Hematopoietic multipotent progenitor cell (in vitro differentiated cells): ENCODE measurements at places on chromosomes 5 and 9.

GRCh38 chr9:121026260-121026691 lies 23.8 kb downstream of the C5 start:
- no peak for DNase-seq

DNA sequence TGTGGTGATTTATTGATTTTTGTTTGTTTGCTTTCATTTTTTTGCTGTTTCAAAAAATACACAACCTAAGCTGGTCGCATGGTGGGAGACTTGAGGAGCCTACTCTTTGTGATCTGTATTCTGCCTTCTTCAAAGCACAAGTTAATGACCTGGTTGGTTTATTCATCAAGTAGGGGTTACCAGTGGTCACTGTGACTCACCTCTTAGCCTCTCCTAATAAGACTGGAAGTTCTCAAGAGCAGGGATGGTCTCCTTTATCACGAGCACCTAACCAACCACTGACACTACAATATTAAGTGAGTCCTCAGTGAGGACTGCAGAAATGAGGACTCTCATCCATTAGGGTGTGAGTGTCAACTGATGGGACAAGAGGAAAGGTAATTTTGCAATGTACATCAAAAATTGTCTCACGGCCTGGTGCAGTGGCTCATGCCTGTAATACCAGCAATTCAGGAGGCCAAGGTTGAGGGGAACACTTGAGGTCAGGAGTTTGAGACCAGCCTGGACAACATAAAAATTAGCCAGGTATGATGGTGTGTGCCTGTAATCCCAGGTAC lies 13.6 kb upstream of the MTMR12 start:
- DNase-seq, result no peak

DNA sequence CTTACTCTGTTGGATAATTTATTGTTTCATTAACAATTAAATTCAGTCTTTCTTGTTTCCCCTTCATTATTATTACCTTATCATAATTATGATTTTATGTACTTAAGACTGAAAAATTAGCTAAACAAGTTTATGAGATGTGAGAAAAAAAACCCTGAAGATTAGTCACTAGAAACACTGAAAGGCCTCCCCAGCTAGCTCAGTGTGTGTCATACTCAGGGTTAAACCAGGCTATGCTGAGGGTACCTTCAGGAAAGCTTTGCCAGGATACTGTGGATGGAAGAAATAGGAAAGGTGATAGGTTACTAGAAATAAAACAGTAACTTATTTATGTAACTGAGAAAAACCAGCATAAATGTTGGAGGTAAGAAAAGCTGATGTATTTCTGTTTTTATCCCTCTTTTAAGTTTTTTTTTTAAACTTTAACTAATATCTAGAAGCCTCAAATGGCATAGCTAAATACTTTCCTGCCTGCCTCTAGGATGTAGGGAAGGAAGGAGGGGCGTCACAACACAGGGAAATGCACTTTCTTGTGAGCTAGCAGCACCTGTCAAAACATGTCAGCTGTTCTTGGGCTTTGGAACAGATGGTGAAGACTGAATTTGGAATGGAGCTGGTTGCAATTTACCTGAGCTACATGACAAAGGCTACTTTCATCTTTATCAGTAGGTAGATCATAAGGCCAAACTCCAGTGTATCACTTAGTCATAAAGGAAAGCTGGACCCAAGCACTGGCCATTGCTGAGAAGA lies 24.2 kb downstream of the NMRK1 start:
- DNase-seq, result no peak

DNA sequence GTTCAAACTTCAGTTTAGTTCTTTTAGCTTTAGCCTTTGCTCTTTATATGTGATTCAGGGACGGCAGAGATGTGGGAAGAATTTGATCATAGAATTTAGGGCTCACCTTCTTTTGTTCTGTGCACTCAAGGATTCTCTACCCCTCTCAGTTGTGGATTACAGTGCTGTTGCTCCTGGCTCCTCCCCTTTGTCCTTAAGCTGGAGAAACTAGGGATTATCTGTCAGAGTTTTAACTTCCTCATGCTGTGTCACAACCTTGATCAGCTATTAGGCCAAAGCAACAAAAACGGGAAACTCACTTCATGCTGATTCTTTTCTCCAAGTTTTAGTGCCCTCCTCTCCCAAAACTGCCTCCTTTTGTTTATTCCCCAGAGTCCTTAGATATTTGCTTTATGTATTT lies 13.0 kb upstream of the PCDHAC2 start:
- DNase-seq, result no peak

GRCh38 chr5:110463106-110463505 lies 263.4 kb downstream of the TMEM232 start:
- no peak for DNase-seq

DNA sequence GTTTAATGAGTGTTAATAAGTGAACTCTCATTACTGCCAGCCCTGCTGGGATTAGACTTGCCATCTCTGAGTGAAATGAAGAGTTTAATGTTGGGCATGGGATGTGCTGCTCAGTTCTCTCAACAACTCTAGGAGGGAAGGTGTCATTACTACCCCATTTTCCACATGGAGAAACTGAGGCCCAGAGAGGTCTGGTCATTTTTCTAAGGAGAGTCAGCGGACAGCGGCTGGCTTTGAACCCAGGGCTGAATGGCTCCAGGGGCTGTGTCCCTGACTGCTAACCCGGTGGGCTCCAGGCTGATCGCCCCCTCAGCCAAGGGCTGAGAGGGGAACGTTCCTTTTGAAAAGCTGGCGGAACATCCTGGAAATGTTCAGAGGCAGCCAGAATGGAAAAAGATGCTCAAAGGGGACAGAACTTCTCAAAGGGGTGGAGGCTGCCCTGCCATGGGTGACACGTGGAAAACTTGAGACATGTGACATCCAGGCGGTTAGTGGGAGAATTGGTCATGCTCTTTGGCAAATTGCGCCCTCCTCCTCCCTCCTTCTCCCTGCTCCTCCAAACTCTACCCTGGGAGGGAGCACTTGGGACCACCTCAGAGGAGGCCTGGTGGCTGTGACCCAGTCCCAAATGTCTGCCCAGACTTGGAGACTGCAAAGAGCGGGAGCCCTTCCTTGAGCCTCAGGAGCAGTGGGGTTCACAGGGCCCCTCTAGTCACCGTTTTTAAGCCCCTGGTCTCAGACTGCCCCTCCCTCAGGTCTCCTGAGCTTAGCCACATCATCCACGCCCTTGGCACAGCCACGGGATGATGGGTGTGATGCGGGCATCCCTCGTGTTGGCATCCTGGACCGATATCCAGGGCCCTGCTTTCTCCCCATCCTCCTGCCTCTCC lies 28.7 kb downstream of the DNM1 start:
- no peak for DNase-seq

DNA sequence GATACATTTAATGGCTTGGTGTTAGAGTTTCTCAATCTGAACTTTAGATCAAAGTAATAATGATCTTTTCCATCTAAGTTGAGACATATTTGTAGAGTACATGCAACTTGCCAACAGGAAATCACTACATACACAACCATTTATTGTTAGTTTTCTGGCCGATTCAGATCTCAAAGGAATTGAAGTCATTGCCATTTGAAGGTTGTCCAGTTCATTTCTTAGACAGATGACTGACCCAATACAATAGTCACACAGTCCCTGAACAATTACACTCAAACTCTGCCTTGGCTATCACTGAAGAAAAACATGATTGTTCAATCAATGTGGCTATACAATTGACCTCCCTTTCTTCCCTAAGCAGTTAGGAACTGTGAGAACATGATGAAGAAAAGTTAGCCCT lies 753.2 kb upstream of the RIOK2 start:
- DNase-seq, result no peak

GRCh38 chr5:179345433-179346321 lies at the start of gene ADAMTS2:
TSS of gene ADAMTS2 (minus strand) at chr5:179345461. CDS start at chr5:179345328, 133 bp downstream.
- DNase-seq, result peak; percentile 62

DNA sequence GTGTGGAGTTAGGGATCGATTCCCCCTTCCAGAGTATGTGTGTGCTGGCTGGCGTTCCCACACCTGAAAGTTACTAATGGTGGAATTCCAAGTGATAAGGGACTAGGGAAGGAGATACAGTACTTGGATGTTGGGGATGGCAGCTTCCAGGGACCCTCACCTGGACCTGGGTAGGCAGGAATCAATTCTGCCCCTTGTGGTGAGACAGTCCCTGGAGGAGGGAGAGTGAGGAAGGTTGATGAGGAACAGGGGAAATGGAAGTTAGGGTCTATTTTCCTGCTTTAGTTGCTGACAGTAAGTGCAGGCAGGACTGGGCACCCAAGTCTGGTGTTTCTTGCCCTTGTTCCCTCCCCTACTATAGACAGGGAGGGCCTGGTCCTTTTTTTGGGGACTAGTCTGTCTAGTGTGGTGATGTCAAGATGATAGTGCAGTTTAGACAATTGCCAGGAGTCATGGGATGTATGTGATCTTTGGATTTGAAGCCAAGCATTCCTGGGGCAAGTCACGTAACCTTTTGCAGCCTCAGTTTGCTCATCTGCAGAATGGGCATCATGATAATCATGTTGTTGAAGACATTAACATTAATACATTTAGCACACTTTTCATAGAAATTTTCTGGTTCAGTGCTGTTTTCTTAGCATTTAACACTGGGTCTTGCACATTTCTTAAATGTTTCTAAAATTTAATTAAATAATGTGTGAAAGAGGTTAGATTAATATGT lies 51.7 kb downstream of the DAB2IP start:
- no peak for DNase-seq
